DMS79 (cell line): ENCODE measurements at places on chromosomes 5 and 9.

GRCh38 chr5:139379626-139380449 lies 3.3 kb downstream of the SLC23A1 start:
- DNase-seq, result no peak

DNA sequence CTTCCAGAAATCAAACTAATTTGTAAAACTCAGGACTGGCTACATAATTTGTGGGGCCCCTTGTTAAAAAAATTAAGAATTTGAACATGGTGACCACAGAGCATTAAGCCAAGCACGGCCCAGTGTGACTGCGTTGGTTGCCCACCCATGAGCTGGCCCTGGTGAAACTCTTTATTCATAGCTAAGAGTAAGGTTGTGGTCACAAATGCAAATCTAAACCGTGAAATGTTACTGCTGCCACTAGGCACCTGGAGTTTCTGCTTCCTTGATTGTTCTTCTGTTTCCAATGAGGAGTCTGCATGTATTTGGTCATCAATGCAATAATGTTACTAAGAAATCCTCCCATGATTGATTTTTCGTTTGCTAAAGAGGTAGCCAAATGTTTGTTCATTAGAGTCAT lies 4.2 kb downstream of the GCNT1 start:
- no peak for DNase-seq

GRCh38 chr9:24516463-24516862 lies 29.2 kb downstream of the IZUMO3 start:
- no peak for DNase-seq

DNA sequence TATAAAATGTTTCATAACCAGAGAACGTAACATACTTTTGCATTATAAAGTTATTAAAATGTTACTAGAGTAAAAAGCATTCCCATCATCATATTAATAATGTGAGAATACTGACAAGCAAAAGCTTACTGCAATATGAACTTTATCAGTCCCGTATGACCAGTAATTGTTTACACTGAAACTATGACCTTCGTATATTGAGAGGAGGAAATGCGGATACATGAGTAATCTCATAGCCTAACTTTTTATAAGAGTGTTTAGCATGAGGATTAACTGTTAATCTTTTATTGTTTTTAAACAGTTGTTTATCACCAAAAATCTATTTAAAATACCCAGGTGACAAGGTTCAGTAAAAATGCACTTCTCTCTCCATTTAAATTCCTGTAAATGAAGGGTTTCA lies 272.4 kb downstream of the SLF1 start:
- DNase-seq, result no peak

- DNase-seq, result no peak
These were observed 143.4 kb upstream of the OTULINL start for GRCh38 chr5:14438195-14438606.

- no peak for DNase-seq
These were observed 11.8 kb upstream of the GPR151 start for GRCh38 chr5:146527785-146528184.

DNA sequence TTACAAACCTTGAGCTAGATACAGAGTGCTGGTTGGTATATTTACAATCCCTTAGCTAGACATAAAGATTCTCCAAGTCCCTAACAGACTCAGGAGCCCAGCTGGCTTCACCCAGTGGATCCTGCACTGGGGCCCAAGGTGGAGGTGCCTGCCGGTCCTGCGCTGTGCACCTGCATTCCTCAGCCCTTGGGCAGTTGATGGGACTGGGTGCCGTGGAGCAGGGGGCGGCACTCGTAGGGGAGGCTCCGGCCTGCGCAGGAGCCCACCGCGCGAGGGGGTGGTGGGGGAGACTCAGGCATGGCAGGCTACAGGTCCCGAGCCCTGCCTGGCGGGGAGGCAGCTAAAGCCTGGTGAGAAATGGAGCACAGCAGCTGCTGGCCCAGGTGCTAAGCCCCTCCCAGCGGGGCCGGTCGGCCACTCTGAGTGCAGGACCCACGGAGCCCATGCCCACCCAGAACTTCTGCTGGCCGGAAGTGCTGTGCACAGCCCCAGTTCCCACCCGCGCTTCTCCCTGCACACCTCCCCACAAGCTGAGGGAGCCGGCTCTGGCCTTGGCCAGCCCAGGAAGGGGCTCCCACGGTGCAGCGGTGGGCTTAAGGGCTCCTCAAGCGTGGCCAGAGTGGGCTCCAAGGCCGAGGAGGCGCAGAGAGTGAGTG lies 1464.7 kb downstream of the EFNA5 start:
- DNase-seq, result no peak

DNA sequence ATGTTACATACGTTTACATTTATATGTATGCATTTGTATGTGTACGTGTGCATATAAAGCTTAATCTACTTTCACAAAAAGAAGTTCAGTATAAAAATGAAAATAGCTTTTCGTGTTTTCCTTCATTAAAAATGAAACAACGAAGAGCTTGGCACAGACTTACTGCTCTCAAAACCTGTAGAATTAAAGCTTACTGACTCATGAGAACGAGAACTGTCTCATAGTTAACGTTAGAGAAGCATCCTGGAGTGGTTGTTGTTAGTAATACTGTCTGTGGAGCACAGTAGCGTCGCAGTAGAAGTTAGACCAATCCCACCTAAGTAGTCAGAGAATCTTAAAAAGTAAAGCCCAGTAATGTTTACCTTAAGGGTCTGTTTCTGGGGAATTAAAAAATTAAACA lies 1.3 kb downstream of the MAT2B start:
- DNase-seq, result no peak

- DNase-seq, result no peak
These were observed 51.8 kb upstream of the TEX48 start for GRCh38 chr9:114733816-114734215.

DNA sequence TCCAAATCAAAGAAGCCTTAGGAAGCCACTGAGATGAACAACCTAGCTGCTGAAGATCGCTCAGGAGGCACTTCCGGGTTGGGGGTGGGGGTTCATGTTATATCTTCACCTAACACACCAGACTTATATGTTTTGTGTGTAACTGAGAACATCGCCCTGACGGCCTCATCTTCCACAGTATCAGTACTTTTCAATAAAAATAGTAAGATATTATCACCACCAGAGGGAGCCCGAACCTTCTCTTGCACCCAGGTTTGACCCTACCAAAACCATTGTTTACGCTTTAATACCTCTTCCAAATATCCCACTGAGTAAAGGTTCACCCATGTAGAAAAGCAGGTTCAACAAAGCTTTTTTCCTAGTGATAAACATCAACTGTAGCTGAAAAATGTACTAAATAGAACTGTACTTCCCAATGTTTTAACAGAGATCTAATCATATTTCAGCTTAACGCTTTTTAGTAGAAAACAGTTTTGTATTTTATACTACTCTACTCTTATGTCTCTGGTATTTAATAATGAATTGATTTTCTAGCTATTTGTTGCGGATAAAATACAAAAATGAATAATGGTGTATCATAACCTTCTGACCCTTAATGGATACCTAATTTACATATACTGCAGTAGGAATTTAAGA lies 244.0 kb downstream of the EPB41L4A start:
- peak; percentile 7 for DNase-seq

GRCh38 chr9:136292591-136293448 lies 11.1 kb downstream of the CCDC187 start:
- no peak for DNase-seq

GRCh38 chr9:19156805-19157204 lies 29.5 kb upstream of the PLIN2 start:
- DNase-seq, result no peak

GRCh38 chr9:32456564-32456963 lies 69.4 kb downstream of the RIGI start:
- DNase-seq, result no peak

- DNase-seq, result no peak
These were observed 79.5 kb upstream of the LHFPL2 start for GRCh38 chr5:78727786-78728761.

DNA sequence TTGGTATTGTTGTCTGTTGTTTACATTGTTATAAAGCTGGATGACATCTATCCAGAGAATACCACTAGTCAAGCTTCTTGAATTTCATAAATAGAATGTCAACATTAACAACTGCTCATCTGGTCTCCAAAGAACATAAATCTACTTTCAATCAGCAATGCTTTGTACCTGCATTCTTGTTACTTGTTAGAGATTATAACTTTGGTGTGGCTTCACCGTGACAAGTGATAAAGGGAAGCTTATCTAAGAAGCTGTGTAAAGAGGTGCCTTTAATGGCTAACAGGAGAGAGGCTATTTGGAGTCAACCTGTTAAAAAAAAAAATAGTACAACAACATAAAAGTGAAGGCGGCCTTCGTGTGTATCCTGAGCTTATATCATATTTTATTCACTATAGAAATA lies 41.8 kb downstream of the MUSK start:
- DNase-seq, result no peak

GRCh38 chr5:94442991-94443390 lies 175.4 kb downstream of the KIAA0825 start:
- no peak for DNase-seq

DNA sequence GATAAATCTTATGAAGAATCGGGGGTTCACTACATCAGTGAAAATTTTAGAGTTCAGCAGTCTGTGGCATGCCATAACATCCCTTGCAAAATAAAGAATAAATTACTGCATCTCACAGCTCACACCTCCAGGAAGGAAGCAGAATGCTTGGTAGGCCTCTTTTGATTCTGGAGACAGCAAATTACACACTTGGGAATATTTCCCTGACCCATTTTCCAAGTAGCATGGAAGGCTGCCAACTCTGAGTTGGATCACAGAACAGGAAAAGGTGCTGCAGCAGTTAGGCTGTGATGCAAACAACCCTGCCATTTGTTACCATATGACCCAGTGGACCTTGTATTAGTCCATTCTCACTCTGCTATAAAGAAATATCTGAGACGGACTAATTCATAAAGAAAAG lies 293.5 kb downstream of the ASTN2 start:
- DNase-seq, result no peak

DNA sequence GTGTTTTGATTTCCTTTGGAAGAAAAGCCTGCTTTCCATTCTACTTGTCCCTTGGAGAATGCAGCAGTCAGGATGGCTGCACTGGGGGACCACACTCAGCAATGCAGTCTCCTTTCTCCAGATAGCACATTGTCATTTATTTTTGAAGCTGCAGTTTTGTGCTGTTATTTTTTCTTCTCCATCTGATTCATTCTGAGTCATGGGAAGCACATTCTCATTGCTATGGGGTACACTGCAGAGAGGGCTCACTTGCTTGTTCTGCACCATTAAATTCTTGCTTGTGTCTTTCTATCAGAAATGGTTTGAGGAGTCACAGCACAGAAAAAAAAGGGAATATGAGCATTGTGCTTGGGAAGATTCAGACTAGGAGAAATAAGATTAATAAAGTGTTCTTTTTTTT lies 39.7 kb upstream of the POC5 start:
- DNase-seq, result no peak

DNA sequence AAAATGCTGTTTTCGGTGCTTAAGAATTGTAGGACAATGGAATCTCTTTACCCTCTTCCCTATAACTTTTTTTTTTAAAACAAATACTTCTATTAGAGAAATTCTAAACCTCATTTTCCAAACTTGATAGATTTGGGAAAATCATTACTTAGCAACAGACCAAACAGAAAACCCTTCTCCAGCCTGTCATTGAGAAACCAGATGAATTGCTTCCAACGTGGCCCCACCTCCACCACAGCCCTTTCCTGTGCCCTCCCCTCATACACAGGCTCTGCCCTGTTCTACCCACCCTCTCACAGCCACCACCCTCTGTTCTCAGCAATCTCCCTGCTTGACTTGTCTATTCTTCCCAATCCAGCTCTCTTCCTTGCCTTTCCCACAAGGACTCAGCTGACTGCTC lies 221.2 kb downstream of the DMRT2 start:
- no peak for DNase-seq

DNA sequence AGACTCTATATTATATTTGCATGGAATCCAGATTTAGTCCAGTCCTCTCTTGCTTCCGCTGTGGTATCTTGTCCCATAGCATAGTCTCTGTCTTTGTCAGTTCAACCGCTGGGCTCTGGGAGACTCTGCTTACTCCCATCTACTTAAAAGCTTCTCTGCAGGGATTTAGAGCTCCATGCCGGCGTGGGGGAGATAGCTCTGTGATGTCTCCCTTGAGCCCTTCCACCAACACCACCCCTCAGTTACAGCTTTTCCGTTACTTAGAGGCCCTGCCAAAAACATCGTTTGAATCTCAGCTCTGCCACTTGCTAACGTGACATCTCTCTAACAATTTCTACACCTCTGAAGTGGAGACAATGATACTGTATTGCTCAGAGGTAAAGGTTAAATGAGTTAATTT lies 306.1 kb upstream of the ZNF608 start:
- DNase-seq, result no peak

- no peak for DNase-seq
These were observed 46.5 kb downstream of the ROPN1L start for GRCh38 chr5:10488144-10488543.

- no peak for DNase-seq
These were observed 20.3 kb upstream of the TENT4A start for GRCh38 chr5:6692906-6693305.

GRCh38 chr9:88339317-88339716 lies 48.9 kb upstream of the SPIN1 start:
- no peak for DNase-seq

GRCh38 chr5:167797933-167798332 lies 493.5 kb upstream of the WWC1 start:
- DNase-seq, result no peak

DNA sequence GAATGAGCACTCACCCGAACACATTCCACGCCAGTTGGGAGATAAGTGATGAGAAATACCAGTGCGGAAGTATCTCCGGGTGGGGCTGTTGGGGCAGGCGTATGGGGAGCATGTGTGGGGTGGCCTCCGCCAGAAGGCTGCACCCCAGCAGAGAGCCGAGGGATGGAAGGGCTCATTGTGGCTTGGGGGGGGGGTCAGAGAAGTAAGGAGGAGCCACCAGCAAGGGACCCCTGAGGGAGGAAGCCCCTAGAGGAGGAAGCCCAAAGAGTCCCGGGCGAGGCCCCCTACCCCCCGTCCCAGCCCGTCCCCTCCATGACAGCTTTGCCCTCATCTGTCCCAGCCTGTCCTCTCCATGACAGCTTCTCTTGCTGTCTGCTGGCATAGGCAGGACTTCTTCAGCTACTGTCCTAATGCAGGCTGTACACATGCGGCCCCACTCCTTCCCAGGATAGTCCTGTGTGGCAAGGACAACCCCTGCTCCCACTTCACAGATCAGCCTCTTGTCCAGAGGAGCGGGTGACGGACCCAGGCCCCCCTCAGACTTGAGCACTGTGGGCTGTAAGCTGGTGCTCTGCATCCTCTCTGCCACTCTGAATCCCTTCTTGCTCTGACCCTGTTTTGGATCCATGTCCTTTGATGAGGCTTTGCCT lies 239.6 kb downstream of the CACNA1B start:
- DNase-seq, result no peak

GRCh38 chr9:8860925-8861324 lies 1061.3 kb upstream of the DMAC1 start:
- DNase-seq, result no peak
